Esophagus squamous epithelium (tissue), 5 donors: ENCODE measurements at places on chromosomes 7 and 10.

GRCh38 chr7:26612742-26613141, 251.6 kb downstream of the SKAP2 start:
- DNase-seq: no peak

GRCh38 chr10:3780771-3781467, 4.1 kb downstream of the KLF6 start:
- DNase-seq: no peak

GRCh38 chr10:46301721-46302479, 15.1 kb downstream of the ANTXRL start:
- DNase-seq: no peak

GRCh38 chr10:26410356-26410755, 27.8 kb upstream of the APBB1IP start:
- no peak for DNase-seq

DNA sequence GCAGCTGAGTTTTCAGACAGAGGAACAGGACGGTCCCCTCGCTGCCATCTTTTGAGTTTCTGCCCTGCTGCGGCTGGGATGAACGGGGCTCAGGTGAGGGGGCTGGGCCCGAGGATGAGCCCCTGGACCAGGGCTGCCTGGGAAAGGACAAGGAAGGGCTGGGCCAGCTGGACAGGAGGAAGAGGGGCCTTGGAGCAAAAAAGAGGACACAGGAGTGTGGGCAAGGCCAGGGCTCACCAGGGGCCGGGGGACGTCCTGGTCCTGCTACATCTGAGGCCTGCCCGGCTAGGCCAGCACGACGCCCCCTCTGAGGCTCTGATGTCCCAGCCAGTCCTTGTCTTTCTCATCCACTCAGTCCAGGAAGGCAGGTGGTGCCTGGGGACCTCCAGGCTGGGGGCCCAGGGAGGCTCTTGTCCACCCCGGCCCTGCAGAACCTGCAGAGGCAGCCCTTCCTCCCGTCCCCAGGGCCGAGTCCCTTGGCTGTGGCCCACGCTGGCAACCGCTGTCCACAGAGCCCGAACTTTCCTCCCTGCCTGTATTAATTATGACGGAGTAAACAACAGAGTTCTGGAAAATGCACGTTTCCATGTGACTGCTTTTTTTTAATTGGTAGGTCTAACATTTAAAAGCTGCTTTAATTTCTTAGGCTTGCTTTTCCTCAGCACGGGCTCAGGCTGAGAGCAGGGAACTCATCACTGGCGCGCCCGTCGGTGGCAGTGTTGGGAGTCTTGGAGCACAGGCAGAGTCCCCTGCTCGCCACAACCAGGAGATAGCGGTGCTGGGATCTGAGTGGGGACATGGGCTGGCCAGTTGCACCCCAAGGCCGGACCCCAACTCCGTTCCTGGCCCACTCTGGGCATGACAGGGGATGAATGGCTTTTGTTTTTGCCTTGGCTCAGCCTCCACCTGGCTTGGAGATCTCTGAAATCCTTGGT, 187.7 kb downstream of the ELFN1 start:
- no peak for DNase-seq

GRCh38 chr7:107711301-107711700, 32.6 kb upstream of the CBLL1 start:
- DNase-seq: no peak

DNA sequence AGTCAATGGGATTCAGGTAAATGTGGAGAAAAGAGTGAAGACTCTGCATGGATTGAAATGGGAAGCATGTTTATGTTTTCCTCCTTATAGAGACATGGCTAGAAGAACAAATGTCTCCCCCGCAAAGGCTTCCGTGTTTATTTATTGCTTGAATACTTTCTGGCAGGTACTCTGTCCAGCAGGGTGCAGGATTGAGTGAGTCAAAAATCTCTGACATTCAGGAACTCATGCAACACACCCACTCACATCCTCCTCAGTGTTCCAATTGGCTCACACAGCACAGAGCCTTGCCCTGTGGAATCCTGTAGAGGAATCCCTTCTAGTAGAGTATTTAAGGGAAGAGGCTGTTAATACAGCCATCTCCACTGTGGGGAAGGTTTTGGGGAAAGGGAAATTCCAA, 290.3 kb upstream of the VWC2 start:
- DNase-seq: no peak

DNA sequence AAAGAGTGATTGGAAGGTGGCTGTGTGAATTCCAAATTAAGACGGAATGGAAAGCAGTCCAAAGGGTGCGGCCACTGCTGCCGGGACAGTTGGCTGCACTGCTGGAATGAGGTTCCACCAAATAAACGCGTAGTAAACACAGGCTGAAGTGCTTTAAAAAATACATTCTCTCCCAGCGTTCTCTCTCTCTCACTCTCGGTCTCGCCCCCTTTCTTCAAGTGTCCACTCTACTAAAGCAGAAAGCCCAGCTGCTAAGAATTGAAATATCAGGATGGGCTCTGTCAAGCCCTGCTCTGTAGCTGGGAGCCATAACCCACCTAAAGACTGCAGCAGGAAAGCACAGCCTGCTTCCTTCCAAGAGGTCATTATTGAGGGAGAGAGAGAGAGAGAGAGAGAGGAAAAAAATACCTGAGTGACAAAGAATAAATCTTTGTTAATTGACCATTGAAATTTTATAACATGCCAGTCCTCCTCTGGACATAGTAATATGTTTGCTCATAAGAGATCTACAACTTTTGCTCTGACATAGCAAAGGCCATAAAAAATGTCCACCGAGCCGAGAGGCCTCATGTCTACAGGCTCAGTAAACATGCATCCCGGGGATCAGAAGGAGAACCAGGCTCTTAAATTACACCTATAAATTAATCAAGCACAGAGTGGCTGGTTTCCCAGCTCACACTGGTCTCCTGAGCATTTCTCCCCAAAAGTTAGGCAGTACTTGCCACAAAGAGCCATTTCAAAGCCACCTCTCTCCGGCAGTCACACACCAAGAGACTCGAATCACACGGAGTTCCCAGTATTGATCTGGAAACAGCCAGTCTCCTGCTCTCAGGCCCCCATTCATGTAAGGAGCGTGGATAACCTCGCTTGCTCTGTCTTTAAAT, 72.8 kb downstream of the FGFR2 start:
- DNase-seq: no peak

DNA sequence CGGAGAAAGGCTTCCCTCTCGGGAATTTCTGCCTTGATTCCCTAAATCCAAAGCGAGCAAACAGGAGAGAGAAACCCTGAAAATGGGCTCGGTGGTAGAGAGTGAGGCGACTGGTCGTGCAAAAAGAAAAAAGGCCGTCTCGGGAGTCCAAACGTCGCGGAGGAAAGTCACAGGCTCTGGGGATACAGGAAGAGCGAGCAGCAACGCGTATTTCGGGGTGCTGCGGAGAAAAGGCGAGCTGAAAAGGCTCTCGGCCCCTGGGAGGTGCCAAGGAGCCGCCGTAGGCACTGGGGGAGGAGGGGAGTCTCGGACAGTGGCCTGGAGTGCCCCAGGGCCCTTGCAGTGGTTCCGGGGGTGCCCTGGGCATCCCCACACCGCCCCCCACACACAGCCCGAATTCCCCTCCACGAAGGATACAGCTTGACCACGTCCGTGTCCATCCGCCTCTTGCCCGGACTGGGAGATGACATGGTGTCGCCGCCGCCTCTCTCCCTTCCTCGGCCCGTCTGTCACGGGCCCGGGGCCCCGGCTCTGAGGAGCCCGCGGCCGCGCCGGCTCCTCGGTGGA, 591 bp downstream of the UBE2H start:
- DNase-seq: no peak

- DNase-seq: no peak
Measured at GRCh38 chr10:49081547-49082275, 33.6 kb downstream of the VSTM4 start.

- DNase-seq: no peak
Measured at GRCh38 chr7:46775776-46776175, 806.1 kb downstream of the TNS3 start.

DNA sequence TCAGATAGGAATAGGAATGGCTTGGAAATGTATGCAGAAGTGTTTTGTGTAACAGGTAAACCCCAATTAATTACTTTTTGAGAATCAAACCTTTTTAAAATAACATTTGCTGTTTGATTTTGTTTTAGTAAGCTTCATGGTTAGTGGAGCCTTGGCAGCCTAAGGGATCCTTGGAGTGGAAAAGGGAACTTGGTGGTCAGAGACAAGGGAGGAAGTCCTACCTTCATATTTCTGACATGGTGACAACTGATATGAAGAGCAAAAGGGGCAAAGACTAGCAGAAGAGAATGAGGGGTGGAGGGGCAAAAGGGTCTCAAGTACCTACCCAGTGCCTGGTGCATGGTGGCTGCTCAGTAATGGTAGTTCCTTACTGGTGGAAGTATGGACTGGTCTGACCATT, 32.3 kb downstream of the AHCYL2 start:
- DNase-seq: no peak

- DNase-seq: no peak
Measured at GRCh38 chr10:73956476-73957359, 41.2 kb upstream of the VCL start.

DNA sequence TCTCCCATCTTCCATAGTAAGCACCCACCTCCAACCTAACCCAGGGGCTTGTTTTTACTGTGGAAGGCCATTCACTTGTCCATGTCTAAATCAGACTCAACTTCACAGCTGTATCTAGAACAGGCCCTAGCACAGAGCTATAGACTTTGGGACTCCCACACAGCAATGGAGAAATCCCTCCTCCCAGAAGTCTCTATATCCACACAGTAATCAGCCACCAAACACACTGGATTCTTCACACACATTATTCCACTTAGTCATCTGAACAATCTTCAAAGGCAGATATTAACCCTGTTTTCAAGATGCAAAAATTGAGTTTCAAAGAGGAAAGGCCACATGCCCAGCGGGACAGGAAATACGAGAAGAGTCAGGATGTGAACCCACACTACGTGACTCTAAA, 81.8 kb downstream of the MALSU1 start:
- DNase-seq: no peak

GRCh38 chr7:150415161-150416153, 35.0 kb upstream of the GIMAP8 start:
- DNase-seq: no peak

- no peak for DNase-seq
Measured at GRCh38 chr10:51955696-51956095, 256.3 kb upstream of the CSTF2T start.

DNA sequence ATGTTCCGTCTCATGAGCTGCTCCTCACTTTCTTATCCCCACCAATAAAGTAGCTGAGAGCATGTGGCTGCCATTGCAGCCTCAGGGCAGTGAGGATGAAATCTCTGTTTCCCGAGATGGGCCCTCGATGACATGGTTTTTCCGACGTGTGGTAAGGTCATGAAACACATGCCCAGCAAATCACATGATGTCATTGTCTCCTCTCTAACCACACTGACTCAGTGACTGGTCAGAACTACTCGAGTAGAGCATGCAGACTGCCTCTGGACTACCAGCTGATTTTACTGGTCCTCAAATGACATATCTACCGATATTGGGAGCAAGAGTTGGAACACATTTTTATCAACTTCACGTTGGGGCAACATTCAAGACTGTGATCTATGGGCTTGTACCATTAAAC, 786.1 kb downstream of the CNTNAP2 start:
- no peak for DNase-seq

DNA sequence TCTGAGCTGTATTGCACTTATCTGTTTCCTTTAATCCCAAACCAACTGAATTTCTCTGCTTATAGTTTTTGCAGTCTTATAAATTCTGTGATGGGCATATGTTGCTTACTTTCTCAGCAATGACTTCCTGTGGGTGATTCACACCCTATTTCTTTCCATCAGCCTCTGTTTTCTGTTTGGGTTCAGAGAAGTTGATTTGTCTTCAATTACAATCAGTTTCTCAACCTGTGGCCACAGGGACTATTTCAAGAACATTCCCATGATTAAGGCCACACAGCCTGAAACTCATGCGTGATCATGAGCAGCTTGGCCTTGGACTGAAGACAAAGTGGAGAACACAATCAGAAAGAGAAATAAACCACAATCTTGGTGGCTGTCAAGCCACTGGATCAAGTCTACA, 1174.6 kb upstream of the C7orf33 start:
- no peak for DNase-seq

GRCh38 chr10:89388806-89389205, 3.6 kb upstream of the IFIT1 start:
- DNase-seq: no peak

DNA sequence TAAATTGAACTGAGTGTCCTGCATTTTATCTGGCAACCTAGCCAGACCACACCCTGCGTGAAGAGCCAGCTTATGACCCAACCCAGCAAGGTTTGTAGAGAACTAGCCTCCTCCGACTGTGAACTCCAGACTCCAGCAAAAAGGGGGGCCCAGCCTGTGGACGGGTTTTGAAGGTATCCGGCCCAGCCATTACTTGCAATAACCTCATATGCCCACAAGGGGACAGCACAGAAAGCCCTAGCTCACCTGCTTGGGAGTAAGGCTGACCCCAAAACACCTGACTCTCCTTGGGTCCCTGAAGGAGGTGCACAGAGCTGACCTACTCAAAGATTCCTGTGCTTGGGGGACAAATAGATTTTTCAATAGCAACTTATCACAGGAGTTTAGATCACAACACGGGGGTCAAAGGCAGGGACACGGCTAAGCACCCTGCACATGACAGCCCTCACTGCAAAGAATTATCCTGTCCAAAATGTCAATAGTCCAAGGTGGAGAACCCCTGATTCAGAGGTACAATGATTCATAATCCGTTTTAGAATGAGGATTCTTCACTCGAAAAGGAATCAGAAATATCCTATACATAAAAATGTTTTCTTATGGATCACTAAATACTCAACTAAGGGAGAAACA, 4.6 kb downstream of the TRPV6 start:
- DNase-seq: no peak
